SW 1271 (cell line): ENCODE measurements at places on chromosomes 2 and 18.

GRCh38 chr2:168851674-168852320, 38.4 kb downstream of the SPC25 start:
- DNase-seq, result peak; percentile 12

GRCh38 chr2:191051177-191051576, 37.2 kb upstream of the STAT1 start:
- no peak for DNase-seq

GRCh38 chr2:209938906-209939305, 63.5 kb upstream of the RPE start:
- DNase-seq, result no peak

DNA sequence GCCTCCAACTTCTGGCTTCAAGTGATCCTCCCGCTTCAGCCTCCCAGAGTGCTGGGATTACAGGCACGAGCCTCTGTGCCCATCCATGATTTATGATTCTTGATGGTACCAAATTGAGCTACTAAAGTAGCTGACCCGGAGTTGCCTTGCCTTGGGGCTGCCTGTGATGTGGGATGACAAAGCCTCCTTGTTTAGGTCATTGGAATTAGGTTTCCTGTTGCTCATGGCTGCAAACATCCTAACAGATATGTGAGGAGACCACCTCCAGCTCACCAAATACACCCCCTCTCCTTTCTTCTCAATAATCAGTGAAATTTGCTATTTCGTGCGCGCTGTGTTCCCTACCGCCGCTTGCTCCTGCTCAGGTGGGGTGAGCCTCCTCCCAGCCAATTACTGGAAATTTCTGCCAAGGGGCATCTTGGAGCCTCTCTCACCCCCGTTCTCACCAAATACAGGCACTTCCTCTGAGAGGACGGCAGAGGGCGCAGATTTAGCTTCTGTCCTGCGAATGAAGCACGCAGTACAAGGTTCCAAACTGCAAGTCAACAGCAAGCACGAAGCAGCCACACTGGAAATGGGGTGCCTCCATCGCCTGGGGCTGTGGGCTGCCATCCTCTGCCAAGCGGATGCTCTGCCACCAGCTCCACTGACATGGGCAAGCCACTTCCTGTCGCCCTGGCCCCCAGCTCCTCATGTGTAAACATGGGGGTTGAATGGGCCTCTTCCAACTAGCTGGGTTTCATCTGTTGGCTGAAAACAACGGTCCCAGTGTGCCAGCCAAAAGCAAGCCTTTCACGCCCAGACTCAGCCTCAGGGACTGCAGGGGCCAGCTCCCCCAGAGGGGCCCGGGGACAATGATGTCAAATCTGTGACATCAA, 71.7 kb downstream of the NCAPH start:
- peak; percentile 75 for DNase-seq

GRCh38 chr2:3610415-3610814, 15.5 kb downstream of the COLEC11 start:
- no peak for DNase-seq

DNA sequence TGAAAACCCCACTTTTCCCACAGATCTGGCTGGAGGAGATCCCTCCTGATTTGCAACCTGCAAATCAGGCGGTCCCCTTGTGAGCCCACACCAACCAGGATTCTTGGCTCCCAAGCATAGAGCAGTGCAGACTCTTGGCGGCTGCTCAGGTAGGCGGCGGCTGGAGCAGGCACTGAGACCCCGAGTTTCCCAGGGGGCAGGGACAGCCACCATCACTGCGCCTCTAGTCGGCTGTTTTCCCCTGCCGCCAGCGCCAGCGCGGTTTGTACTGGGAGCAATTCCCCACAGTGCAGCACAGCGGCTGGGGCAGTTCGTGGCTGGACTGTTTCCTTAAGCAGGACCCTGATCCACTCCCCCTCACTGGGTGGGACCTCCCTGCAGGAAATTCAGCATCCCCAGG, 323.3 kb downstream of the TRIB2 start:
- no peak for DNase-seq

DNA sequence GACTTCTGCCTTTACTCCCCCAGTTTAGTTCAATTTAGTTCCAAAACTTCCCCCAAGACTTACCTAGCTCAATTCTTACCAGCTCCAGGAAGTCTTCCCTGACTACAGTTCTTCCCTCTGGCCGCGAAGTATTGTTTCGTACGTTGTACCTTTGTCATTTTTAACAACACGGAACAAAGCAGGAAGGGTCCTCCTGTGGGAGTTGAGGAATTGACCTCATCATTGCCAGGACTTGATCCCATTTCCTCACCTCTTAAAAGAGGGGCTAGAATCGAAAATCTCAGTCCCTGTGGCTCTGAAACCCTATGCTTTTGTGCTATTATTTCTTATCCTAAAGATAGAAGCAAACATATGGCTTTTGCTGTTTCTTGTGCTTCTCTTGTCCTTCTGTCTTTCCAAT, 187.1 kb downstream of the MYO3B start:
- no peak for DNase-seq

DNA sequence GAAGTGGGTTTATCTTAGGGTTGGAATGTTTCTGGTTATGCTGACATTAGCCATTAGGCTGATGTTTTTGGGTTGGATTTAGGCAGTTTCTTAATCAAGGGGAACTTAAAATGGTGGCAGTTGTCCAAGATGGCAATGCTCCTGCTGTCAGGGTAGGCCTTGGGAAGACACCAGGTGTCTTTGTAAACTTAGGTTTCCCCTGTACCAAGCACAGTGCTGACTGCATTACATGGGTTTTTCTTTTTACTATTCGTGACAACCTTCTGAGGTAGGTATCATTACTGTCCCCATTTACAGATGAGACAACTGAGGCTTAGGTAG, 528 bp upstream of the ATG16L1 start:
- no peak for DNase-seq

- no peak for DNase-seq
Observed at GRCh38 chr2:102000813-102001766, 9.3 kb downstream of the IL1R2 start.

GRCh38 chr2:163324677-163325076, 411.1 kb downstream of the FIGN start:
- no peak for DNase-seq

GRCh38 chr2:20818820-20819219, 4.1 kb downstream of the LDAH start:
- no peak for DNase-seq

- DNase-seq, result no peak
Observed at GRCh38 chr2:45739796-45740485, 88.5 kb downstream of the PRKCE start.

DNA sequence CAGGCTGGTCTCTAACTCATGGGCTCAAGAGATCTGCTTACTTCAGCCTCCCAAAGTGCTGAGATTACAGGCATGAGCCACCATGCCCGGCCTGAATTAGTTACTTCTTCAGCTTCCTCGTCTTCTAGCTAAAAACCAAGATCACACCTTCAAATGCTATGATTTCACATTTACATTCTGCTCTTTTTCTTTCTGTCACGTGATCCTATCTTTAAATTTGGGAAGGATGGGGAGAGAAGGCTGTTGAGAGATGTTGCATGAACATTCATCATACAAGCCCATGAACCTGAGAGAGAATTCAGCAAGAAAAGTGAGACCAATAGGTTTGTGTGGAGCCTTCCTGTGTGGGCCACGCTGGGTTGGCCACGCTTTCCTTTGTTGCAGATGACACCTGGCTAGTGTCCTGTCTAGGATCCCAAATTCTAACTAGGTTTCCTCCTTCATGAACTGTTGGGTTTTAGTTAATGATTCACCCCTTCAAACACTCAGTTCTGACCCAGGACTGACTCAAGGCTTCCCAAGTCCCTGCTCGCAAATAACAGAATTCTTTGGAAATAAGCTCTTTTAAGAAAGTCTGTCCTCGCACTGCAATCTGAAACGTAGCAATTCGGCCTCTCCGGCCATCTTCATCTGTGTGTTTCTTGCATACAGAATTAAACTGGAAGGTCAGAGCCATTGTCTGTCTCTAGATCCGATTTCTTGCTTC, 57.3 kb upstream of the CREB1 start:
- no peak for DNase-seq

DNA sequence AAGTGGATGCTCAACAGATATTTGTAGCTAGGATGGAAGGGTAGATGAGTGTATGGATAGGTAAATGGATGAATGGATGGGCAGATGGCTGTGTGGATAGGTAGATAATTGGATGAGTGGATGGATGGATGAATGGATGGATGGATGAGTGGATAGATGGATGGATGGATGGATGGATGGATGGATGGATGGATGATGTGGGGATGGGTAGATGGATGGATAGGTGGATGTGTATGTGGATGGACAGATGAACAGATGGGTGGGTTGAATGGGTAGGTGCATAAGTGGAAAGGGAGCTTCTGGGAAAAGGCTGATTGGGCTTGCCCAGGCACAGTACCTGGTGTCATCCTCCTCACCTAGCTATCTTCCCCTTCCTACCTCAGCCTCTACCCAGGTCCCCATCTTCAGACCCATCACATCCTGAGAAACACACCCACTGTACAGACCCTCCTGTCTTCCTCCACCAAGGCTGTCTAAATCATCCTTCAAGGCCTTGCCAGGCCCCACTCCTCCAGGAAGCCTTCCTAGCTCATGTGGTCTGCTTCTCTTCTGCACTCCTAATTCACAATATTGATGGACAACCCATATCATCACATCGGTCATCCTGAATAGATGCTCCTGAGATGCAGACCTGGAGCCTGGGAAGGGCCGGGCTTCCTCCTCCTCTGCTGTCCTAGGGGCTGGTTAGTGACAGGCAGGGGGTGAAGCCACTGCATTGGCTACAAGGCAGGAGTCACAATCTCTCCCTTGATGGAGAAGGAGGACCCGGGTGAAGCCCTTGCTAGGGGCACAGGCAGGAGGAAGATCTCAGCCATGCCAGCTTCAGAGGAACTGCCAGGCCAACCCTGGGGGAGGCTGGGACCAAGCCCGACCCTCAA, 49.4 kb downstream of the SMAD7 start:
- DNase-seq, result no peak

DNA sequence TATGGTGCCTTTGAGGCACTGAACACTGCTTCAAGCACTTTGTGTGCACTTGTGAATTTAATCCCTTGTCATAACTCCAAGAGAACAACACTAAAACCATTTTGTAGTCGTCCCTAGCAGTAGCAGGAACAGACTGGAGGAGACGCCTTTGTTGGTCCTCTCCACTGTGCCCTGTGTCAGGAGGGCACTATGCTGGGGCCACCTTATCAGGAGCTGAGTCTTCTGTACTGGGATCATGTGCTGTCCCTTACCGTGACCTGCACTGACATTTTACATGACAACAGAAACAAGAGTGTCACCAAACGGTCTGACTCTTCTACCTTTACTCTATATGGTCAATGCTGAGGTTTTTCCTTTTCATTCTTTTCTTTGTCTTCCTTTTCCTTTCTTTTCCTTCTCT, 62.0 kb downstream of the ACOXL start:
- DNase-seq, result no peak

- DNase-seq, result no peak
Observed at GRCh38 chr2:147623328-147623727, 221.5 kb upstream of the ACVR2A start.

- DNase-seq, result no peak
Observed at GRCh38 chr18:903701-904100, 970 bp upstream of the ADCYAP1 start.

DNA sequence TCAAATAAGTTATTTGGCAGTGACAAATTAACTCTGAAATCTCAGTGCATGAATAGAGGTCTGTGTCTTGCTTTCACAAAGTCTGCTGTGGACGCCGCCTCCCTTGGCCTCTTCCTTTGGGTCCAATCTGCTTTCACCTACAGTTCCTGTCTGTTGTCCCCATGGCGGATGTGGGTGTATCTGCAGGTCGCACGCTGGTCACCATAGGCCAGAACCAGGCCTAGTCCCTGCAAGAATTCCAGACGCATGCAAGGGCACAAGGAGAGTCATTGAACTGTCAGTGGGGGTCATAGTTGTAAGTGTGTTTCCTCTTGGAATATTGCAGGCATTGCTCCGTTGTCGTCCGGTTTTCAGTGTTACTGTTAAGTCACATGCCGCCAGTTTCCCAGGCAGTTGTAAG, 7.4 kb downstream of the SOCS6 start:
- DNase-seq, result no peak

GRCh38 chr18:9952633-9953416, 39.0 kb downstream of the VAPA start:
- no peak for DNase-seq

- peak; percentile 8 for DNase-seq
Observed at GRCh38 chr2:117980783-117981676, 32.8 kb downstream of the CCDC93 start.

DNA sequence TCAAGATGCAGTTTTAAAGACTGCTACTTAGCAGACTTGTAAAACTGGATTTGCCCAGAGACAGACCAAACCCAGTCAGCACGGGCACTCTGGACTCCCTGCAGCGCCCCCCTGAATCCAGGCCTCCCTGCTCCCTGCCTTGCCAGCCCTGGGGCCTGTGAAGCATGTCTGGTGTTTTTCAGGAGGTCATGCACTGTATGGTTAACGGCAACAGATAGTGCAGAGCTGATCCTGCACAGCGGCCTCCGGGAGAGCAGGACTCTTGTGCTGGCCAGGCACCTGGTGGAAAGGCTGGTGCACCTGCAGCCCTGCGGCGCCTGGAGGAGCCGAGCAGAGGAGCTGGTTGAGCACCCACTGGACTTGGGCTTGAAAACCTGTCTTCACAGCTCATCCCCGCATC, 30.4 kb downstream of the HDAC4 start:
- DNase-seq, result no peak

DNA sequence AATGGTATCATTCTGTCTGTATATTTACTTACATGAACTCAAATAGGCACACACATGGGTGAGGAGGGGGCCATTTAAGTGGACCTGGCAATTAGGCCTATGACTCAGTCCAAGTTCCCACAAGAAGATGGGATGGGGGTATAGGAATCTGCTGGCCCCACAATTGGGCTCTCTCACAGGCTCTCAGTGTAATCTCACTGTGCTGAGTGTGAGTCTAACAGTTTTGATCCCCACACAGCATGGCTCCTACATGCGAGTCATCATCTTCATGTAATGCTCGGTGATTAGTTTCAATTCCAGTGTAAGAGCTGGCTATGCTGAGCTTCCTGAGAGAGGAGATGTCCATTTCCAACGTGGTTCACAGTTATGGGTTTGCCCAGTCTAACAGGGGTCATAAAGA, 114.0 kb downstream of the GATA6 start:
- no peak for DNase-seq

- no peak for DNase-seq
Observed at GRCh38 chr2:207133820-207134519, 31.8 kb downstream of the KLF7 start.

DNA sequence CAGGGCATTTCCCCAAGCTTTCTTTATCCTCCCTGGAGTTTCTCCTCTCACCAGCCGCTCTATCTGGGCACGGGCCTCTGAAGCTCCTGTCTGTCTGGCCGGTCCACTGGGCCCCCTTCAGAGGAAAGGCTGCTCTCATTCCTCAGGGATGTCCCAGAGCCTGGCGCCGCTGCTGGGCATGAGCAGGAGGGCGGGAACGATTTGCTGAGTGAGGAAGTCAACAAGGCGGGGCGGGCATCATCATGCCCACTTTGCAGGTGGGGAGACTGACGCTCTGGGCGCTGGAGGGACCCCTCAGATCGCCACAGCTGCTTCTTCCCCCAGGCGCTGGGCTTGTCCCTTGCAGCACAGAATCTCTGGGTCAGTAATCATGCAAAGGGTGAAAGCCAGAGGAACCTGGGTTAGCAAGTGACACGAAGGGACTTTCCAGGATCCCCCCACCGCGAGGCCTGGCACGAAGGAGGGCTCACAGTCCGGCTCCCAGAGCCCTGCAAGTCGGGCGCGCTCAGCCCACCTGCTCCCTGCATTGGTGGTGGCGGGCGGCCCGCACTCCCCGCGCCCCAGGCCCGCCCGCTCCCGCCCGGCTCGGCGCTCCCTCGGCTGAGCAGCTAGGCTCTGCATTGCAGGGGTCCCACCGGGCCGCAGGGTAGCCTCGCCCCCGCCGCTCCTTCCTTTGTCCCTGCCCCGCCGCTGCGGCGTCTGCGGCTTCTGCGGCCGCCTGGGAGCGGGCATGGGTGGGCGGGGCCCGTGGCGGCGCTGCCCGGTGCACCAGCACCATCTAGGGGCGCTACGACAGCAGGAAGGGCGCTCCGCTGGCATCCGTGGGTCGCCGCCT, 157.8 kb downstream of the CYRIA start:
- DNase-seq, result no peak
